Activated T-cell treated with anti-CD3 and anti-CD28 coated beads, Interleukin-2, amount 50 U/mL, for 1 hour (primary cell): ENCODE measurements at places on chromosomes 13 and 19.

DNA sequence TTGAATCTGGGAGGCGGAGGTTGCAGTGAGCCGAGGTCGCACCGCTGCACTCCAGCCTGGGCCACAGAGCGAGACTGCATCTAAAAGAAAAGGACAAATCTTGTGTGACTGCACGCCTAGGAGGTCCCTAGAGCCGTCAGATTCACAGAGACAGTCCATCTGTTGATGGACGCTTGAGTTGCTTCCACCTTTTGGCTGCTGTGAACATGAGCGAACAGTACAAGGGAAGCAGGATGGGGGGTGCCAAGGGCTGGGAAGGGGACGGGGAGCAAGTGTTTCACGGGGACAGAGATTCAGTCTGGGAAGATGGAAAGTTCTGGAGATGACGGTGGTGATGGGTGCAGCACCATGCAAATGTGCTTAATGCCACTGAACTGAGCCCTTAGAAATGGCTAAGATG lies 78.7 kb downstream of the GNG7 start:
- DNase-seq: no peak

DNA sequence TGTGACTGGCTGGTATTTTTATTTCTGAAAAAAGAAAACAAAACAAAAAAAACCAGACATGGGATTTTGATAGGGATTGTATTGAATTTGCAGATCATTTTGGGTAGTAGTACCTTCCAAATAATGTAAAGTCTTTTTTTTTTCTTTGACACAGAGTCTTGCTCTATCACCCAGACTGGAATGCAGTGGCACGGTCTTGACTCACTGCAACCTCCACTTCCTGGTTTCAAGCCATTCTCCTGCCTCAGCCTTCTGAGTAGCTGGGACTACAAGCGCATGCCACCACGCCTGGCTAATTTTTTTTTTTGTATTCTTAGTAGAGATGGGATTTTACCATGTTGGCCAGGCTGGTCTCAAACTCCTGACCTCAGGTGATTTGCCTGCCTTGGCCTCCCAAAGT lies 4.2 kb downstream of the ZNF101 start:
- DNase-seq: no peak

DNA sequence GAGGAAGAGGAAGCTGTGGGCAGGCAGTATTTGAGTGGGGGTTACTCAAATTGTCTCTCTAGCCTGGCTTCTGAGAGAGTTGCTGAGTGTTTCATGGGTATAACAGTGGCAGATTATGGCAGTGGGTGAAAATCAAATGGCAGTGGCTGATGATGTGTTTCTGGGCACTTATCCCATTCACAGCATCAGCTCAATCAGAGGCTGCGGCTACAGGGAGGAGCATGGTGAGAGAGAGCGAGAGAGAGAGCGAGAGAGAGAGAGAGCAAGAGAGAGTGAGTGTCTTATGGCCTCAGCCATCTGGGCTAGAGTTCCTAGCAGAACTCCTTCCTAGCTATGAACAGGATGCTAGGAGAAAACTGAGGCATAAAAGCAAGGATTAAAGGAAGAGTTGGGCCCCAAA lies 178.9 kb downstream of the OLFM4 start:
- no peak for DNase-seq

GRCh38 chr13:111460548-111461444 lies 140.4 kb downstream of the TEX29 start:
- no peak for DNase-seq

DNA sequence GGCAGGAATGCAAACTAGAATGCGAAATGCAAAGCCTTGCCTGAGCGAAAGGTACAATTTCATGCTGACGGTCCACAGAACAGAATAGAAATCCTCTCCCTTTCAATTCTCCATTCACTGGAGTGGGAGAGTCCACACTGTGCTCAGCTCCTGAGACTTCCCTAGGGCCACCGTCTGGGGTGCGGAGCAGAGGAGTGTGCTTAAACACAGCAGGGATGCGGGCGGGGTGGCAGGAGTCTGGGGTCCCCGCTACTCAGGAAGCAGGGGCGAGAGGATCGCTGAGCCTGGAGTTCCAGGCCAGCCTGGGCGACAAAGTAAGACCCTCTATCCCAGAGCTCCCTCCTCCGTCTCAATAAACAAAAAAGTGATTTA lies 552 bp upstream of the ZNF816 start:
- DNase-seq: no peak

GRCh38 chr13:32264407-32264806 lies 50.8 kb downstream of the ZAR1L start:
- no peak for DNase-seq
